ENCODE measurements at places on chromosomes 1 and 21.

- DNase-seq: peak; percentile 83
These were observed 1.7 kb upstream of the FYB2 start for GRCh38 chr1:56820755-56821461.

DNA sequence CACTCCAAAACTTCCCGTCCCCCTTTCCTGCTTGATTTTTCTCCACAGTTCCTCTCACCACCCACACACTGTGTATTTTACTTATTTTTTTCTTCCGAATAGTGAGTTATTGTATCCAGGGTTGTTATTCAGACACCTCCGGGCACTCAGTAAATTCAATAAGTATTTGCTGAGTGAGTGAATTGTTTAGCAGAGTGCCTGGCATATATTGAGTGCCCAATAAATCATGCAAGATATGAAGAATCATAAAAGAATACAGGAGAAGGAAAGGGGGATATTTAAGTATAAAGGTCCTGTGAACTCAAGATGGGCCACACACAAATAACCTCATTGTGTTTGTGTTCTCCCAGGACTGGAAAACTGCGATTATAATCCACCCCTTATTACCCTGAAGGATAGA is 139.9 kb downstream of the GALNT2 start:
- no peak for DNase-seq

DNA sequence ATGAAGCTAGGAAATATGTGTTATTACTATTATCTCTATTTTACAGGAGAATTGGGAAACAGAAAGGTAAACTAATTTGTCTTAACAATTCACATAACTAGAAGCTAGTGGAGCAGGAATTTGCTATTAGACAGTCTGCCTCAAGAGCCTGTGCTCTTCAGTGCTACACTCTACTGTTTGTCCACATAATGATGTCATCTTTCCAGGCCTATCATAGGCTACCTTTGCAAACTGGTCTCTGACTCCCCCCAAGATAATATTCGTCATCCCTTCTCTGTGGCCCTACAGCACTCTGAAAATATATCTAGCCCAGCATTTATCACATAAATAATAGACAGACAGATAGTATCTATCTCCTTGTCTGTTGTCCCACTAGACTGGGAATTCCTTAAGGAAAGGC is 34.1 kb downstream of the TRIT1 start:
- no peak for DNase-seq

- DNase-seq: no peak
These were observed 114.4 kb downstream of the CAMTA1 start for GRCh38 chr1:6899621-6900020.

DNA sequence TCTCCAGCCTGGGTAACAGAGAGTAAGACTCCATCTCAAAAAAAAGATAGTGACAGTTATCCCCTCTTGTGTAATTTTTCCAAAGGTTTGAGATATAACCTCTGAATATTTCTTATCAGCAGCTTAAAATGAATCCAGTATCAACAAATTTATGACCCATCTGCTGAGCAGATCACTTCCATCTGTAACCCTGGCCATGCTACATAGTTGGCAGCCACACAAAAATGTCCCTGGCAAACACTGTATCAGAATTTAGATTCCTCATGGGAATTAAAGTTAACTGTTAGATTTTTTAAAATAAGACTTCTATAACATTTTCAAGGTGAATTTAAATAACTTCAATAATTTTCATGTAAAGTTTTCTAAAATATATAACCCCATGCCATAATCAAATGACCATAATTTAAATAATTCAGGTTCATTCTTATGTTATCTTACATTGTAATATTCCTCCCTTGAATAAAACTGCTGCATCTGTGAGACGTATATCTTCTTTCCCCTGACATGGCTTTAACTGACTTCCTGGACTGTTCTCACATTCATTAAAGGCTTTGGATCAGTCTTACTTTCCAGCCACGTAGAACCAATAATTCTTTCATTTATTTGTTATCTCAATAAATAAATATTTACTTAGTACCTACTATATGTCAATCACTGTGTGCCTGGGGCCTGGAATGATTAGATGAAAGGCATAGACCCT is 5.3 kb upstream of the PRPF38B start:
- DNase-seq: peak; percentile 57

- no peak for DNase-seq
These were observed 40.2 kb downstream of the ATP1B1 start for GRCh38 chr1:169146576-169147214.

DNA sequence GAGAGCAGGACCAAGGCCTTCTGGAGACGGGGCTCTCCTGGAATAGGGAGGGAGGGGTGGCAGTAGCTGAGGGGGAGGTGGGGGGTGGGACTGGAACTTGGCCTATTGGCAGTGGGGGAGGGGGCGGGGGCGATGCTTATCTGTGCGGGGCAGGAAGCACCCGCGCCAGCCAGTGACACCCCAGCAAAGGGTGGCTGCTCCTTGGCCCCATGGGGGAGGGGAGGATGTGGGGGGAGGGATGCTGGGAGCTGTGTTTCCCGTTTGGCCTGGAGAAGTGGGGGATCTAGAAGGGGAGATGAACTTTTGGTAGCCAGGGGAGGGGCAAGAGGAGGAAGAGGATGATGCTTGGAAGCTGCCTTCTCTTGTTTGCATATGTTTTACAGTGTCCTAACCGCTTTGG is 11.0 kb downstream of the ZBTB7B start:
- no peak for DNase-seq

DNA sequence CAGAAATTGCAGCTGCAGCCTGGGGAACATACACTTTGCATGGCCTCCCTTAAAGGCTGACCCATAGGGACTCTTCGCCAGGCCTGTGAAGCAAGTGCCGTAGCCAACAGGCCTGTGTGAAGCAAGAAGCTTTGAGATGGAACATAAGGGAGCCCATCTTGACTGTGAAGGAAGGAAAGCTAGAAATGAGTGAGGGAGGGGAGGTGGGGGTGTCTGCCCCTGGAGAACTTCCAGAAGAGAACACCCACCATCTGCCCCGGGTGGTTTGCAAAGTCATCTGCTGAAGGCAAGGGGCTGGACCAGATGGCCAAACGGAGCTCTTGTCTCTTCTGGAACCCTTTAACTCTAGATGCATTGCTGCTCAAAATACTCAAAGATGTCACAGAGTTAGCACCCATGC is 103.3 kb upstream of the GRIK3 start:
- no peak for DNase-seq

- no peak for DNase-seq
These were observed 53.3 kb downstream of the B3GALT5 start for GRCh38 chr21:39666026-39666425.

GRCh38 chr21:33848249-33848953 is 67.2 kb downstream of the ATP5PO start:
- no peak for DNase-seq

DNA sequence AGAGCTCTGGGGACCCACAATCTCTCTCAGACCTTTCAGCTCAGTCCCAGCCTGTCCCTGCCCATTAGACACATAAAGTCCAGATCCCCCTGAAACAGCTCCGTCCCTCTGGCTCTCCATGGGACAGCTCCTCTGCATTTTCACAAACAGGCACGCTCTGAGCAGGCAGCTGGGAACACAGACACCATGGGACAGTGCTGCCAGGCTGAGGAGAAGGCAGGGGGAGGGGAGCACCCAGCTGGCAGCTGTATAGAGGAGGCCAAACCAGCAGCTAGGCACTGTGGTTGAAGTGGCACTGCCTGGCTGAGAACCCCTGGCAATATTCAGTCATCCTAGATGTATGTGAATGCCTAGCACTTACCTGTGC is 2.0 kb downstream of the TMEM63A start:
- DNase-seq: no peak

DNA sequence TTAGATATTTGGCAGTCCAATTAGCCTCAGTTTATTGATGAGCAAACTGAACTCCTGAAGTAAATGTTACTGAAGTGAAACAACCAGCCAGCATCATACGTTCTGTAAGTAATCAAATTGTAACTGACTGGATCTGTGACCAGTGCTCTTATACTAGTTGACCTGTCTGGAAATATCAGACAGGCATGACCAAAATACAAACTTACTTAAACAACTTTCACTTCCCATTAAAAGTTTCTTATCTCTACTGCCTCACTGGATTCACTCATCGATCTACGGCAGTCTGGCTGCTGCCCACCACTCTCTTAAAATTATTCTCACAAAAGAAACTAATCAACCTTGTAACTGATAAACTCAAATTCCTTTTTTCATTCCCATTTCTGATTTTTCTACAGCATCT is 56.4 kb downstream of the WDR3 start:
- no peak for DNase-seq

DNA sequence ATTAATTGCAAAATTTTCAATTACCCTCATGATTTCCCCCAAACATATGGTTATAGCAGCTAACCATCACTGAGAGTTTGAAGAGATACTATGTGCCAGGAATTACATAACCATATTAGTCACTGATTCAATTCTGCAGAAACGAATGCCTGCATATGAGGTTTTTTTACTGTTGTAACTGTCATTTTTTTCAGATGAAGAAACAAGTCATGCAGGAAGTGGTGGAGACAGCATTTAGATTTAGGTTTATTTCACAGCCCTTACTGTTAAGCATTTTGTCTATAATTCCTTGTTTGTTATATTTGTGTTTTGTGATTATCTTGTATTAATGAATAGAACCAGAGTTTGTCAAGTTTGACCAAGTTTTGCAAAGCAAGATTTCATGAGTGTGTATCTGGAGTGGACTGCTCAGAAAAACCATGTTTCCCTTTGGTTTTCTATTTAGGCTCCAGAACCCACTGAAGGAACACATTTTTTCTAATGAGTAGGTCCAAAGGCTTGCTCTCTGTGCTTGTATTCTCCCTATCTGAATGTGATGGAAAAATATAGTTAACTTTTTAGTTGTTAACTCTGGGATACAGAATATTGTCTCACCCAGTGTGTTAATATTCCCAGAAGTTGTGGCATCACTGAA is 308.5 kb upstream of the ADAMTS5 start:
- peak; percentile 73 for DNase-seq

DNA sequence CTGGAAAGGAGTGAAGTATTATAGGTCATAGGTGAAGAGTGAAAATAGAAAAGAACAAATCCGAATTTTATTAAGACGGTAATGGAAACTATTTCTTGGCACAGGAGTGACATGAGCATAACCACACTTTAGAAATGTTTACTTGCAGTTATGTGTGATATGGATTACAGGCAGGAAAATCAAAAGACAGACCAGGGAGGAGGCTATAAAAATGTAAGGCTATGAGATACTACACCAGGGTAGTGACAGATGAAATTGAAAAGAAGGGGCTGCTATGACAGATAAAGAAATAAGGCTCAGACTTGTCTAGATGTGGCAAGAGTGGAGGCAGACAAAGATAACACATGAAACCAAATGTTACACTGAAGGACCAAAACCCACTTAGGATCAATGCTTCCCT is 31.7 kb downstream of the GPATCH2 start:
- peak; percentile 35 for DNase-seq

- DNase-seq: no peak
These were observed 54.6 kb upstream of the BTG3 start for GRCh38 chr21:17667256-17667655.

GRCh38 chr1:119374208-119374874 is 5.8 kb downstream of the HAO2 start:
- DNase-seq: peak; percentile 5

GRCh38 chr1:18015719-18016118 is 91.9 kb upstream of the IGSF21 start:
- no peak for DNase-seq

DNA sequence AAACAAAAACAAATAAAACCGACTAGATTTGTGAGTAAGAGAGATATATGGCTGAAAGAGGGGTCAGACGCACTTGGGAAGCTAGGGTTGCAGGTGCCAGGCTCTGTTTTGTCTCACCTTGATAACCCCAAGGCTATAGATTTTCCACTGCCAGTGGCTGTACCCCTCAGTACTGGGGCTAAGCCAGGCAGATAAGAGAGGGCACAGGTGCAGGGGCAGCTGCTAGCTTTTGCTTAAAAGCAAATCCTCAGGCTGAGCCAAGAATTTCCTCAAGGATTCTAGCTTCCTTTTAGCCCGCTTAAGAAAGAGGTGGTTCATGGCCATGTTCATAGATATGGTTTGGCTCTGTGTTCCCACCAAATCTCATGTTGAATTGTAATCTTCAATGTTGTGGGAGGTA is 57.9 kb downstream of the OVGP1 start:
- no peak for DNase-seq

DNA sequence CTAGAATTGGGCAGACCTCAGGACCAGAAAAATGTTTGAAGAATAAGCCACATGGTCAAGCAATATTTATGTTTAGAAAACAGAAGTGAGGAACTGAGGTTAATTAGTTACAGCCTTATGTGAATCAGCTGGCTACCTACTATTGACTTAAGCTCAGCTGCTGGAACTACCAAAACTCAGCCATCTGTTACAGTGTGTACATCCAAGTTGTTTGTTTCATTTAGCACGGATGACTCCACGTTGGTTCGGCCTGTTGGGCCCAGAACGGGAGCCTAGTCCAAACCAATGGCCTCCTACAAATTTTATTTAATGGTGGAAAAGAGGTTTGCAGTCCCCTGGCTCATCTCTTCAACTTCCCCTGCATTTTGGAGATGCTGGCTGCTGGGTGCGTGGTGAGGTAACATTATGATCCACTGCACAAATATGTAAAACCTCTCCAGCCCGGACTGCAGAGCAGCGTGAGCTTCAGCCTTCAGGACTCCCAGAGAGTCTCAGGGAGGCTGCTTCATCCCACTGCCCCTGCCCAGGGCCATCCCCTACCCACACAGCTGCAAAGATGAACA is 143.4 kb downstream of the ZZZ3 start:
- DNase-seq: peak; percentile 94

- DNase-seq: peak; percentile 76
These were observed 18.9 kb upstream of the USP24 start for GRCh38 chr1:55234016-55234415.

- no peak for DNase-seq
These were observed 33.1 kb downstream of the PTPRU start for GRCh38 chr1:29269382-29269781.

DNA sequence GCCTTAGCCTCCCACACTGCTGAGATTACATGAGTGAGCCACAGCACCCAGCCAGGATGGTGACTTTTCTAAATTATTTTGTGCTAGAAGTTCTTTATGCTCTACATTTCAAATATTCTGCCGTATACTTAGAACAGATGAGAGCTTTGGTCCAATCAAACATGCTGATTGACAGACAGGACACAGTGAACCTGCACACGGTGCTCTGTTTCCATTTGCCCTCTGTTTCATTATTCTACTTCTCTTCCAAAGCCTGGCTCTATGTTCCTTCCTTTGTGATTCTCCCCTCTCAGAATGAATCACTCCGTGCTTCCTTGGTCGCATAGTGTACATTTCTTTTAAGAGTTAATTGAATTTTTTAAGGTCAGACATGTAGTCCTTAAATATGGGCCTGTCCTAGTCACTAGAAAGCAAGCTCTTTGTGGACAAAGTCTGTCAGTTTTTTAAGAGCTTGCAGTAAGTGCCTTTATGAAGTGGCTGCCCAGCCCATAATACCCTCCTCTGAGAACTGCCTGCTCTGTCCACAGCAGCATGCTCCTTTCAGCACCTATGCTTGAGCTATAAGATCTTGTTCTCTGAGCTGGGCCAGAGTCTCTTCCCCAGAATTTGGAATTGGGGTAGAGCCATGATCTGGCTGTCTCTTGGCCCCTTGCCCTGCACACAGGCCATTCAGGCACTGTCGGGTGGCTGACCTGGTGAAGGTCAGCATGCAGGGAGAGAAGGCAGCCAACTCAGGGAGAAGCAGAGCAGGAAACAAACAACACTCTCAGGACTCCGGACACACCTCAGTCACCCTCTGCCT is 66.8 kb upstream of the SLC44A3 start:
- peak; percentile 49 for DNase-seq
